ENCODE measurements at places on chromosomes 1 and 21.

DNA sequence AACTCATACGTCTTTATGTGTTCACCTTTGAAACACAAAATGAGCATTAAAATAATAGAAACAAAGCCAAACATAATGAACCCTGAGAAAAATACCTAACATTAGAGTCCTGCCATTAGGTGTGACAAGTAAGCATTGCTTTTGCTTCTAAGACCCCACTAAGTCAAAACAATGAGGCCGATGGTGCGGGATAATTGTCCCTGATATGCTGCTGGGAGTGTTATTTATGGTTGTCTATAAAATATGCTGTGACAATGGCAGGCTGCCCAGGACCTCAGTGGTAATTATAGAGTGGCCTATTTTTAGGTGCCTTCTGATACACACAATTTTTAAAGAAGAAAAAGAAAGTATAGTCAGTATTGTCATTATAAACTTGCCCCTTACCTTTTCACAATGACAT lies 1423.1 kb downstream of the AMY1C start:
- no peak for DNase-seq

DNA sequence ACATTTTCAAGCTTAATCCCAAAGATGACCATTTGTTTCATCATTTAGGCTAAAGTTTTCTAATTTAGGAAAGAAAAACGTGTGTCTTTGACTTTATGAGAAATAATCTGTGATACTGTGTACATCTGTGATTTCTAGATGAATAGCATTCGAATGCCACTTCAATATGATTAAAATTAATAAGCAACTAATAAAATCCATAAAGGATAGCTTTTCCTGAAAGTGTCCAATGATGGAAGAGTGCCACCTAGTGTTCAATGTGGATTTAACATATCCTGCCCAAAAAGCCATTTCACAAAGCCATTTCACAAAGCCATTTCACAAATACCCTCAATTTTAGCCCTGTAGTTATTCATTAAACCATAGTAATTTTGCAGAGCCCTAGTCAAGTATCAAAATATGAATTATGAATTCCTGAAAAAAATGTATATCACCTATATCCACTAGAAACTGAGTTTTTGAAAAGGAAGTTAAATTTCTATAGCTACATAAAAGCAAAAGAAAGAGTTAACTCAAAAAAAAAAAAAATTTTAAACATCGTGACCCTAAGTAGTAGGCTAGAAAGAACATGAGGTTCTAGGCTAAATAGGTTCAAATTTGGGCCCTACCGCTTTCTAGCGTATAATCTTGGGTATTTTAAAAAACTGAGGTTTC lies 19.1 kb downstream of the NME7 start:
- DNase-seq = peak; percentile 16

DNA sequence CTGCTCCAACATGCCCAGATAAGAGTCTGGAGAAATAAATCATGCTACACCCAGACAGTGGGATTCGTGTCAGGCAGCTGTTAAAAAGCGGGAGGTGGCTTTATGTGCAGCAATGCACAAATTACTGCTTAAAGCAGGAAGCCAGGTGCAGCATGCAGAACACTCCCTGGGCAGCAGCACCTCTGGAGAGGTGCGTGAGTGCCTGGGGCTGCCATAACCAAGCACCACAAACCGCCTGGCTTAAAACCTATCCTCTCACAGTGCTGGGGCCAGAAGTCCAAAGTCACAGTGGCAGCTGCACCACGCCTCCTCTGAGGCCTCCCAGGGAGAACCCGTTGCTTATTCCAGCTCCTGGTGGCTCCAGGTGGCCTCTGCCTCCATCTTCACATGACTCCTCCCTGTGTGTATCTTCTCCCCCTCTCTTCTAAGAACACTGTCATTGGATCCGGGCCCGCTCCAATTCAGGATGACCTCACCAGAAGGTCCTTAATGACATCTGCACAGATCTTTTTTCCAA lies 115.6 kb downstream of the SIK1 start:
- DNase-seq = no peak

- no peak for DNase-seq
These were observed 6.8 kb upstream of the IFNGR2 start for GRCh38 chr21:33396436-33396835.

GRCh38 chr1:3911981-3912808 lies 12.1 kb upstream of the C1orf174 start:
- DNase-seq = no peak

DNA sequence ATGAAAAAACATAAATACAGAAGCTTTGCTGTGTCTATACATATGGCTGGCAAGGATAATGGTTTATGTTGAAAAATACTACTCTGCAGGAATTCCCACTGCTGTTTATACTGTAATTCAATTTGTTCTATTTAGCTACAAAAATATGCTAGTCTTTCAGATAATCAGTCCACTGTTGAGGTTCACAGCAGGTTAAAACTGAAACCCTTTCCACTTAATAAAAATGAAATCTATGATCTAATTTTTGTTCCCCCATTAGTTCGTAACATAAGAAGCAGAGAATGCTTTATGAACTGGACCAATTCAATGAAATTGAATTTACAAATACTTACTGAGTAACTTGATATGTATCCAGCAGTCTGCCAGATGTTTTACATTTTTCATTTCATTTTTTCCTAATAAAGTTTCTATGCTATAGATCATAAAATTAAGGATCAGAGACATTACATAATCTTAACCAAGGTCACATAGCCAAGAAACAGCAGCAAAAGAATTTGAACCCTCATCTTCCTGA lies 360.1 kb upstream of the BEND5 start:
- no peak for DNase-seq

GRCh38 chr1:69611316-69611715 lies 43.6 kb downstream of the LRRC7 start:
- DNase-seq = no peak

GRCh38 chr1:240575981-240576662 lies 35.8 kb downstream of the GREM2 start:
- peak; percentile 2 for DNase-seq

- DNase-seq = peak; percentile 26
These were observed 1.4 kb downstream of the GUK1 start for GRCh38 chr1:228141226-228142044.

DNA sequence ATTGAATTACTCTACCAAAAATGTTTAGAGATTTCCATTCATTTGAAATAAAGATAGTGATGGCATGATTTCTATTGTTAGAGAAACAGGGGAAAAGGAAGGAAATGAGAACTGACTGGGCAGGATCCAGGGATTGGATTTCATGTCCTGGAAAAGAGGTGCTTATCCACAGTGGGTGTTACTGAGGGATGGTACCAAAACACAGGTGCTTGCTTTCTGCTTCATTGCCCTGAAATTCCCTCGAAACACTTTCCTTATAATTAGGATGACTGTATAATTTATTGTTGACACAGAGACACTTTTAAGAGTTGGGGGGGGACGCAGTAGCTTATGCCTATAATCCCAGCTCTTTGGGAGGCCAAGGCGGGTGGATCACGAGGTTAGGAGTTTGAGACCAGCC lies 185.0 kb upstream of the KCNK2 start:
- DNase-seq = no peak

- DNase-seq = no peak
These were observed 95.6 kb upstream of the C1orf87 start for GRCh38 chr1:60169206-60169605.

GRCh38 chr1:17745479-17745955 lies 9.6 kb upstream of the ACTL8 start:
- no peak for DNase-seq

DNA sequence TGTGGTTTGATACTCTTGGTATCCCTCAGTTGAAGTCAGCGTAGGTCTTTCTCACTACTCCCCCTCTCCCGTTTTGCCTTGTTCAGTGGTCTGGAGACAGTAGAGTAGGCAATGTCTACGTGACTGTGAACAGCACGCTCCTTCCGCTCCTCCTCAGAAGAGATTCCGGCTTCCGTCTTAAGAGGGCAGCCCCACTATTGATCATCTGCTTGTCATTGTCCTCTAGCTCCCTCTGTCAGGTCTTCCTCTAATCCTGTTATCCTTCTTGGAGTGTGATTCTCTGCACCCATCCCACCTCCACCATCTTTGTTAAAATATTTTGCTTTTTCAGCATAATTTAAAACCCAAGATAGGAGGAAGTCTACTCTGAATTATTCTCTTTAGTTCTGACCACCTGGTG lies 129.9 kb upstream of the KCNK2 start:
- DNase-seq = no peak

DNA sequence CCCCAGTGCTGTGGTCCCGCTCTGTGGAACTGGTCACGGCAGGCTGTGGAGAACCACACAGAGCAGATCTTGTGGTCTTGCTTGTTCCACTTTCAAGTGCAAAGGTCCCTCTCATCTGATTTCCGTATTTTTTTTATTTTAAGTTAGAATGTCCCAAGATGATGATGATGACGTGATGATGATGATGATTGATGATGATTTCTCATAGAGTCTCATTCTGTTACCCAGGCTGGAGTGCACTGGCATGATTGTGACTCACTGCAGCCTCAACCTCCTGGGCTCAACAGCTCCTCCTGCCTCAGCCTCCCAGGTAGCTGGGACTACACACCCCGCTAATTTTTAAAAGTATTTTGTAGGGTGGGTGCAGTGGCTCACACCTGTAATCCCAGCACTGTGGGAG lies 12.2 kb downstream of the EVA1C start:
- no peak for DNase-seq

DNA sequence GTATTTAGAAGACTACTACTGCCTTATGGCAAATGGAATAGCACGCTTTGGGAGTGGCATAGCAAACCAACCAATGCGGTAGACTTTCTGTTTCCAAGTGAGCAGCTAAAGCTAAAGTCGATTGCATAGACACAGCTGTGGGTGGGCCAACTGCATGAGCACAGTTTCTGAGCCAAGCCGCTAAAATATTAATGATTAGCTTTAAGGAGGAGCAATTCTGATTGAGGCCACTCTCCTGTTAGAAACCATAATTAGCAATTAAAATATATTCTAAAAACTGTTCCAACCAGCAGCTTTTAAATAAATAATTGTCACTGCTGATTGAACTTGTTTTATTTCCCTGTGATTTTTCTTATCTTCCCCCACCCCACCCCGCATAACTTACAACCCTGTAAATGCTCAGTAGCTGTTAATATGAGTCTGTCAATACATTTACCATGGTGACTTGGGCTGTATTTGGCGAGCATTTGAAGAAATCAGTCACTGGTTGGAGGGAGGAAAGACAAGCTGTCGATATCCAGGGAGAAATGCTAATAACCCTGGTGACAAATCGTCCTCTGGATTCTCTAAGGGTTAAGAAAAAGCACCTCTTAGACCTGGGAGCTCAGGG lies 32.2 kb downstream of the RNF220 start:
- DNase-seq = no peak

DNA sequence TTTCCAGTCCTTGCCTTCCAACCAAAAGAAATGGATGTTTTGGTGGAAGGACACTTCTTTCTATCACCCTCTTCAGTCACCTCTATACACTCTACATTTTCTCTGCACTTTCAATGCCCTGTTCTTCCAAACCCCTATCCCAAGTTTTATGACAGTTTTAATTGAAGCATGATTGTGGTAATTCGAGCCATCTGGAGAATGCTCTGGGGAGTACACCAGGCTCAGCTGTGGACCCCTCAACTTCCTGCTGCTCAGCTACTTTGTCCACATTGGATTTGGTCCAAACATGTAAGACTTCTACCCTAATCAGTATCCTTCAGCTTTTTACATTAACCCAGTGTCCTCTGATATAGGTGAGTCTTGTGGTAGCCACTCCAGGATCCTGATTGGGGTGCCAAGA lies 129.6 kb downstream of the SYT2 start:
- DNase-seq = no peak

Data from germinal center (tissue), 1 donor.